ENCODE measurements at places on chromosomes 11 and 22.

DNA sequence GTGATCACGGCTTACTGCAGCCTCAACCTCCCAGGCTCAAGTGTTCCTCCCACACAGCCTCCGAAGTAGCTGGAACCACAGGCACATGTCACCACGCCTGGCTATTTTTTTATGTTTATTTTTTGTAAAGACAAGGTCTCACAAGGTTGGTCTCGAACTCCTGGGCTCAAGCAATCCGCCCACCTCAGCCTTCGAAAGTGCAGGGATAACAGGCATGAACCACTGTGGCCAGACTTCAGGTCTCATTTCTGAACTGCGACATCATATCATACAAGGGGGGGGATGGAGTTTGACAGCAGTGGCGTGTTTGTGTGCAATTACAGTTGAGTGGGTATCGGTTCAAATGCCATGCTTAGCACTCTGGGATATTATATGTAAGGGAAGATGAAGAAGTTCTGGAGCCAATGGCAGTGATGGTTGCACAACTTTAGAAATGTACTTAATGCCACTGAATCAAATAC, 6.9 kb downstream of the NAALADL1 start:
- DNase-seq, result no peak

GRCh38 chr11:70883973-70884623, 368.3 kb downstream of the SHANK2 start:
- DNase-seq, result peak; percentile 32

GRCh38 chr11:8828580-8829361, 82.2 kb upstream of the AKIP1 start:
- no peak for DNase-seq

- DNase-seq, result no peak
These were observed 1.2 kb downstream of the ELFN2 start for GRCh38 chr22:37425800-37426705.

- no peak for DNase-seq
These were observed 6.8 kb downstream of the SAC3D1 start for GRCh38 chr11:65047581-65048422.

GRCh38 chr22:37095113-37095512, 14.4 kb downstream of the TMPRSS6 start:
- no peak for DNase-seq

DNA sequence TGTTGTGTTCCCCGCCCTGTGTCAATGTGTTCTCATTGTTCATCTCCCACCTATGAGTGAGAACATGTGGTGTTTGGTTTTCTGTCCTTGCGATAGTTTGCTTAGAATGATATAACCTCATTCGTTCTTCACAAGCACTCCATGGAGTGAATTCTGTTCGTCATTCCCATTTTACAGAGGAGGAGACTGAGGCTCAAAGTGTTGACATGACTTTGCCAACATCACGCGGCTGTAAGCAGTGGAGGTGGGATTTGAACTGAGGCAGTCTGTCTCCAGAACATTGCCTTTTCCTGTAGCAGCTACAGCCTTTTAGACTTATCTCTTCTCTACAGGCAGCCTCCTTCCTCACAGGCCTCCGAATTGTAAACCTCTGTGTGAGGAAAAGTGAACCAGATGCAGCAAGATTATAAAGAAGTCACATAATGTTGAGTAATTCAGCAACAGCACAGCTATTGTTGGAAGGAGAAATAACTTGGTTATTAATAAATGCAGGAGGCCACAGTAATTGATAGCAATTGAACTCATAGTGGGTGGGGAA, 74.6 kb downstream of the MYO18B start:
- no peak for DNase-seq

DNA sequence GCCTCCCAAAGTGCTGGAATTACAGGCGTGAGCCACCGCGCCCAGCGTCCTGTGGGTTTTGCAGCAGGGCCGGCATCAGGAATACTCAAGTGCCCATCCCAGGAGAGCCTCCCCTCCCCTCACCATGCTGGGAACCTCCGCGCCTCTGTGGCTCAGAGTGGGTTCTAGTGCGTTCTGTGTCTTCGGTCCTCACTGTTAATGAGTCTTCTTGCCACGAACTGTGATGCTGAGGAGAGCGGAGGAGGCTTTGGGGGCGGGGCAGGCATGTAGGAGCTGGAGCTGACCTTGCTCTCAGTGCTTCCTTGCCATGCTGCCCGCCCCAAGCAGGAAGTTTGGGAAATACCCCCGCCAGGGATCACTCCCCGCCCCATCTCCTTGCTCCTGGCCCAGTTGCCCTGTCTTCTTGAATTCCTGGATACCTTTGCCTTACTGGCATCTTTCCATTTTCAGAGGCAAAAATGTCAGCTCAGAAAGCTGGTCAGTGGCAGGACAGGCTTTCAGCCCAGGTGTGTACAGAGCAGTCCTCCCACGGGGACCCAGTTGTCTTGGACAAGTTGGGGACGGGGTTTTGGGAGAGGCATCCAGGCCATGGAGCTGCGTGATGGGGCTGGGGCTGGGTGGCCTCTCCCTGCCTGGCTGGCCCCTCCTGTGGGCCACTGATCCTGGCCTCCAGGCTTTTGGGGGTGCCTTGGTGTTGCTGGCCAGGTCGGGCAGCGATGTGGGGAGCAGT, 5.1 kb downstream of the GRAMD4 start:
- DNase-seq, result no peak

GRCh38 chr11:35112846-35113105, 26.2 kb upstream of the CD44 start:
- DNase-seq, result no peak

DNA sequence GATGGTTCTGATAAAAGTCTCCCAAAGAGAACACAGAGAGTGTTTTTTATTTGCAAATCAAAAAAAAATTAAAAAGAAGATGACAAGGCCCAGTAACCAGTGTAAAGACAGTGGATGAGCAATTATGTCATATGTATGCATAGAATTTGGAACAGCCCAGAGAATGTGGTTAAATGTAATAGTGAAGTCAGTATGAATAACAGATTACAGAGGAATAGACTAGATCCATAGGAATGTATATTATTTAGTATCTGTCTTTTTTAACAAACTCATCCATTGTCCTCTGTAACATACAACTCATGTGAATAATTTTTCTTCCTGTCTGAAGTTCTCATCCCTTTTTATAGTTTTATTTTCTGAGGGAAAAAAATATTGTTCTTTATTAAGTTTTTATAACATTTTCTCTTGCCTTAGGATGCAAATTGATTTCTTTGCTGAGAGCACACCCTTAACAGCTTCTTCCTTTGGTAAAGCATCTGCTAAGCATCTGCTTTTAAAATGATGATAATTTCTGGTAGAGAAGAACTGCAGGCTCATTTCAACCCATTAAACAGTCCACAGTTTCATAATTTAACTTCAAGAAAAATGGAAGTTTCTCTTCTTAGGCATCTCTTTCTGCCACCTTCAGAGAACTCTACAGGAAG, 266.5 kb upstream of the MTNR1B start:
- DNase-seq, result peak; percentile 67

GRCh38 chr11:92397221-92397755, 172.7 kb downstream of the FAT3 start:
- no peak for DNase-seq

- DNase-seq, result peak; percentile 64
These were observed 823 bp downstream of the CEP57 start for GRCh38 chr11:95790933-95791708.

- DNase-seq, result no peak
These were observed 855.9 kb downstream of the TBC1D22A start for GRCh38 chr22:47618180-47619010.

GRCh38 chr11:82533628-82534327, 199.9 kb downstream of the FAM181B start:
- no peak for DNase-seq

DNA sequence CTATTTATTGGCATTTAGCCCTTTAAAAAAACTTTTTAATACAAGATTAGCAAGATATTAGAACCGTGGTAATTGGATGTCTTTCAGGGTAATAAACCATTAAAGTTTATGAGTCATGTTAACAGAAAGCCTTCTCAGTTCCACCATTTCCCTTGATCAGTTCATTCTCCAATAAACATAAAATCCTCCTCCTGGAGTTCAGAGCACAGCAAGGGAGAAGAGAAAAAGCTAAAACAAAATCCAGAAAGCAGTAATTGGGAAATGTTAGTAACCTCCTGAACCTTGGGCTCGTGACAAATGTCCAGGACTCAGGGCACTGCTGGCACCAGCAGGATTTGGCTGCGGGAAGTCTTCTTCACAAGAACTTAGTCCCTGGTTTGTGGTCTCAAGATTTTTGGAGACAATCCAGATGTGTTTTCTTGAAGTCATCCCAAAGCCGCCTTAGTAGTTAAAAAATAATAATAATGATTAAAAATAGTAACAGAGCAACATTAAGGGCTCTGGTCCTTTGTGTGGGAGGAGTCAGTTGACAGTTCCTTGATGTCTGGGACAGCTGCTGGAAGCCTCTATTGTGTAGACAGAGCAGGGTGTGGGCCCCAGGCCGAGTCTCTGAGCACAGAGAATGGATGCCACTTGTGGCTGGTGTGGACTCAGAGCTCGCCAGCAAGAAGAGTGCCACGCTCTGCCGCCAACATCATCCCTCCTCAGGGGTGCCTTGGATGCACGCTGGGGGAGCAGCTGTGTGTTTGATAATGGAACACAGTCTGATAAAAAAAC, 43.4 kb upstream of the PITPNB start:
- peak; percentile 33 for DNase-seq

- no peak for DNase-seq
These were observed 47.5 kb upstream of the CDON start for GRCh38 chr11:126109941-126110731.

- peak; percentile 37 for DNase-seq
These were observed 24.3 kb upstream of the CCDC34 start for GRCh38 chr11:27387362-27387761.

DNA sequence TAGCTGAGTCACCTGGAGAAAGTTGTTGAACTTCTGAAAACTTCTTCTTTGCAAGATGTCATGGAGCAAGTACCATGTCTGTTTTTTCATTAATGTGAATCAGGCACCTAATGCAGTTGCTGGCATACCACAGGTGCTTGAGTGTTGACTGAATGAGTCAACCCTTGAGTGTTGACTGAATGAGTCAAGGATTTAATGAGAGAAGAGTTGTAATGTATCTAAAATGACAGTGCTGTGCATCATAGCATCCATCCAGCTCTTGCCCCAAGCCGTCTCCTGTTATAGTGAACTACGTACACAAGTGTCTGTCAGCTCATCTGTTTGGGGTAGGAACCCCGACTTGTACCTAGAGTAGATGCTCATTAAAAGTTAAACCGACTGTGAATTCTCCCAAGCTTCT, 93.1 kb downstream of the CWC15 start:
- peak; percentile 43 for DNase-seq

DNA sequence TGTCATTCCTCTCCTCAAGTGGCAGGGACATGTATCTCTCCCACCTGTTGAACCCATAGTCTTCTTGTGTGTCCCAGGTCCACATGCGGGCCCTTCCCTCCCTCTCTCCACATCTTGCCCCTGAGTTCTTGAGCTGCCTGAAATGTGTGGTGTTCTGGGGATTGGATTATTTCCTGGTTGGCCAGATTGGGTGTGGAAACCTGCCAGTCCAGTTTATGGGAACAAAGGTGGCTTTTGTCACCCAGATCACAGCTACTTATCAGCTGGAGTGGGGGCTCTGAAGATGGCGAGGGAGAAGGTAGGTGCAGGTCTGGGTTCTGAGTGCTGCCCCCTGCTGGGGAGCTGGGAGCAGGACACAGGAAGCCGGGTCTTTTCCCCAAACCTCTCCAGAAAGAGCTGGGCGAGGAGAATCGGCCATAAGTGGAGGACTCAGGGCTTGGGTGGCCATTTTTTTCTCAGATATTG, 14.2 kb downstream of the DTX4 start:
- peak; percentile 17 for DNase-seq

- no peak for DNase-seq
These were observed 59.4 kb downstream of the F2 start for GRCh38 chr11:46778416-46778815.

GRCh38 chr11:86255896-86256295, 11.3 kb downstream of the EED start:
- DNase-seq, result no peak

GRCh38 chr11:103940551-103940950, 95.9 kb upstream of the DDI1 start:
- DNase-seq, result no peak

DNA sequence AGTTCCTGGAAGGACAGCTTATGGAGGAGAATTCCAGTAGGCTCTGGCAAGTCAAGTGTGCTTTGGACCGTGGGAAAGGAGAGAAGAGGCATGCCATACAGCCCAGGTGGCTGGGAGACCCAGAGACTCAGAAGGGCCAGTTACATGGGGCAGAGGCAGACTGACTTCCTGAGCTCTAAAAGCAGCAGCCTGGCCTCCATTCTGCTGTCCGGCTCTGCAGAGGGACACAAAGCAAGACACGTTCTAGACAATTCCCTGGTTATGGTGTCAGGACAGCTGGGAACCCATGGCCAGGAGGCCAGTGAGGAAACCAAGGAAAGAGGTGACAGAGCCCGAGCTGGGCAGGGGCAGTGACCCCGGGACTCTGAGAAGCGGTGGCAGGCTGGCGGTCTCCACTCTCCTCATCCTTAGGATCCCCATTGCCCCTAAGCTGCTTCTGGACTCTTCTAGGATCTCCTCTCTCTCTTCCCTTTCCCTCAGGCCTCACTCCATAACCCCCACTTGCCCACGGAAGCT, 2.7 kb downstream of the CPT1B start:
- DNase-seq, result no peak

DNA sequence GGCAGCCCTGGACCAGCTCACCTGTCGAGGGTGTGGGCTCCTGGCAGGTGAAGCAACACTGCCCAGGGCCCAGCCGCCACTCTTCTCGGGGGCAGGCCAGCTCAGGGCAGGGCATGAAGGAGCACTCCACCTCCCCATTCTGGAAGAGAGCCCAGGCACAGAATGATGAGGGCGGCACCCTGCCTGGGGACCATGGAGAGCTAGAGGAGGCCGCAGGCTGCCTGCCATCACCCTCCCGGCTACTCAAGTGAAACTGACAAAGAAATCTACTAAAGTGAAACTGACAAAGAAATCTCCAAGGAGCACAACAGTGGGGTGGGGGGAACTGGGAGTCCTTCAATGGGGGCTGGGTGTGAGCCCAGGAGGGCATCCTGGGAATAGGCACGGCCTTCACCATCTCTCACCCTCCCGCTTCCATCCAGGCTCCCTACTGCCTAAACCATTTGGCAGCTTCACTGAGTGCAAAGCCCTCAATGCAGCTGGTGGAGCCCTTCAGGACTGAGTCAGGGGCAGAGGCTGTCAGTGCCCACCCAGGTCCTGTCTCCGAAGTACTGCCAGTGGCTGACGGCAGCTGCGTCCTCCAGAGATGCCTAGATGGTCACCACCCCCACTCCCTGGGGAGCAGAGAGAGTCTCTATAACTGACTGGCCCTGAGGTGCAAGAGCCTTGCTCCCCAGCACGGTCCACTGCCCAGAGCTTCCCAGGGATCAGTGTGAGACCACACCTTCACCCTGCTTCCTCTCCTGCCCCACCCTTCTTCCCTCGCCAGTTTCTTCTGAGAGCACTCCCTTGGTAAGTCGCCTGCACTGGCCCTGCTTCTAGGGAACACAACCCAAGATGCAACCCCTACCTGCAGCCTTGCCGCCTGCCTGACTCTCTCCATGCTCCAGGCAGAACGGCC, 21.7 kb downstream of the VWCE start:
- no peak for DNase-seq

All from cardiac fibroblast (primary cell).